Activated naive CD8-positive, alpha-beta T cell treated with anti-CD3 and anti-CD28 coated beads, Interleukin-2, amount 50 U/mL, for 16 hours (primary cell): ENCODE measurements at places on chromosomes 11 and 22.

DNA sequence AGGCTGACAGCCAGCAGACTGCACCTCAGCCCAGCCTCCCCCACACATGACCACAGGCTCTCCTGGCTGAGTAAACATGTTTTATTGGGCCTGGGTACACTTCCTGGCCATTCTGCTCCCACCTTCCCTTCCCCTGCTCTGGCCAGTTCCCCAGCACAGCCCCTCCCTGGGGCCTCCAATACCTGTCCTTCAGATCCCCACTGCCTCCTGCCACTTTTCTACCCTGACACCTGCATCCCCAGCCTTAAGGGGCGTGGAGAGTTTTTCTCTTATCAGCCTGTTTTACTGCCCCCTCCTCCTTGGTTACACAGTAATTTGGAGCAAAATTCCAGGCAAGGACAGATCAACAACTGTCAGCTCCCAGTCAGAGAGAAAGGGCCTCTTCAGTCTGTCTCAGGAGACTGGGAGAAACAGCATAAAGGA, at the start of gene ISX:
Gene ISX, plus strand, starts transcription at position 363 of the 423 bp plus-strand sequence. CDS start 930 bp downstream, outside the sequence.
- no peak for DNase-seq

DNA sequence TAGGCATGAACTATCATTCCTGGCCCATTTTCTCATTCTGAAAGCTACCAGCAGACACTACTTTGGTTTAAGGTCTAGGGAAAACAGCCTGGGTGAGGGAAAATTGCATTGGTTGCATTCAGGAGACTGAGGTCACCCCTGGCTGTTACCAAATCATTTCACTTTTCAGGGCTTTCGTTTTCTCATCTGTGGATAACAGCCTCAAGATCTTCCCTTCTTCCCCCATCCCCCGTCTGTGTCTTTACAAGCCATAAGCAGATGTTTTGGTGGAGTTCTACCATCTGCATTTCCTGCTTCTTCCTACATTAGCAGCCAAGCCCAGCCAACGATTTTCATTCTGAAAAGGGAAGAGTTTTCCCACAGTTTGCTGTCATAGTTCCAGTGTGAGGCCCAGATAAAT, 130.4 kb downstream of the HIPK3 start:
- no peak for DNase-seq

DNA sequence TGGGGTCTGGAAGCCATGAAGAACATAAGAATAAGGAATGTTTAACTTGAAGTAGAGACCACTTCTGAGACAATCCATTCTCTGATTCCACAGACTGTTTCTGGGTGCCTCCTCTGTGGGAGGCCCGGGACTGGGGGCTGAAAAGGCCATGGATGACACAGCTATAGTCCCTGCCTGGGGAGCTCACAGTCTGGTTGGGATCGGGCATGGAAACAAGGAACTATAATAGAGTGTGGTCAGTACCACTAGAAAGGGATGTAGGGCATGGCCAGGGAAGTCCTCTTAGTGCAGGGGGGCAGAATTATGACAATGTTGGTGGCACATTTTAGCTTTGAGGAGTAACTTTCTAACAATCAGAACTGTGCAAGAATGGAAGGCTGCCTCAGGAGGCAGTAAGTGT, 9.2 kb upstream of the KCNE3 start:
- no peak for DNase-seq

GRCh38 chr11:92391364-92391763, 166.7 kb downstream of the FAT3 start:
- DNase-seq = no peak

- peak; percentile 16 for DNase-seq
These were observed 154.6 kb downstream of the MAML2 start for GRCh38 chr11:96188243-96189006.

DNA sequence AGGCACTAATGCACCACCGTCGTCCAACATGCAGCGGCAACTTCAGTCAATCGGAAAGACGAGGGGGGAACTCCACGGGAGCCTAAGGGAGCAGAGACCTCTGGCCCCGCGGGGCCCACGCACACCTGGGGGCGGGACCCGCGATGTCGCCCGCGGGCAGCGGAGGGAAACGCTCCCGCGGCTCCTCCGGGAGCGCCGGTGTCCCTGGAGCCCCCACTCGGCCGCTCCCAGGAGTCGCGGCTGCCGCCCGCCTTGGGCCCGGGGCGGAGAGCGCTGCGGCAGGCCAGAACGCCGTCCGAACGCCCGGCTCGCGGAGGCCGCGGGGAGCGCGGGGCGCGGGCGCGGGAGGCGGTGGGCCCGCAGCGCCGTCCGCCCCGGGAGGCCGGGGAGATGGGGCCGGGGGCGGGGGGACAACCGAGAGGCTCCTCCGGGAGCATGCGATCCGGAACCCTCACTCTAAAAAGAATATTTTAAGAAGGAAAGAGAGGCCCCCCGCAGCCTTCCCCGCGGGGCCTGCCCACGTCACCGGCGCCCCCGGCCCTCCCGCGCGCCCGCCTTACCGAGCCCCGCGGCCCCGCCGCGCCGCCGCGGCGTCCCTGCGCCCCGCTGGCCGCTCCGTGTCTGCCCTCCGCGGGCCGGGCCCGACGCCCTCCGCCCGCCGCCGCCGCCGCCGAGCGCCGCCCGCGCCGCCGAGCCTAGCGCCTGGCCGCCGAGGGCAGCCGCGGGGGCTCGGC, 86.6 kb upstream of the ARHGAP32 start:
- no peak for DNase-seq

GRCh38 chr11:19290356-19290755, 49.6 kb upstream of the E2F8 start:
- no peak for DNase-seq

DNA sequence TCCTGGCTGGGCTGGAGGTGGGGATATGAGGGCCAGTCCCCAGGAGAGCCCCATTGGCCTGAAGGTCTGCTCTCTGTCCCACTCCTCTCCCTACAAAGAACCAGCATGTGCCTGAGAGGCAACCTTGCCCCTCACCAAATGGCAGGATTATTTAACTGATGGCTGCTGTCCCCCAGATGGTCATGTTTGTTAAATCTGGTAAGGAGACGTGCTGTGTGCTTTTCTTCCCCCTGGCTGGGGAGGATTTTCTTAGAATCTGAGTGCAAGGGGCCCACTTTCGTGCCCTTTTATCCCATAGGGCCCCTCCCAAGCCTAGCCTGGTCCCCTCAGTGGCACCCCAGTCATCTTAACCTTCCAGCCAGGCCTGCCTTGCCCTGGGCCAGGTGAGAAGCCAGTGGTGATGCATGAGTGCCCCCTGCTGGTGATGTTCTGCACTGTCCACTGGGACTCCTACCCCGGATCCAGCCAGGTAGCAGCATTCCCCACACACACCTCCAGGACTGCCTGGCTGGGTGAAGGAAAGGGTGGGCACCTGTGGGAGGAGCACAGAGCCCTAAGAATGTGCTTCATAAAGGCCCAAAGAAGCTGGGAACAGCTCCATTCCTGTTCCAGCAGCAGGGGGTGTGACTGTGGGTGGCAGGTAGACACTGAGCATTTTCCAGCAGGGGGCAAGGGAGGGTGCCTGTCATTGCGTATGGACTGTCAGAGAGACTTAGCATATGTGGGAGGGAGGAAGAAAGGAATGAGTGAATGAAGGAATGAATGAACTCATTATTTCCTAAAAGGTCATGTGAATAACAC, 28.9 kb downstream of the MFNG start:
- DNase-seq = peak; percentile 73

- DNase-seq = no peak
These were observed 46.5 kb upstream of the THY1 start for GRCh38 chr11:119469506-119469905.

DNA sequence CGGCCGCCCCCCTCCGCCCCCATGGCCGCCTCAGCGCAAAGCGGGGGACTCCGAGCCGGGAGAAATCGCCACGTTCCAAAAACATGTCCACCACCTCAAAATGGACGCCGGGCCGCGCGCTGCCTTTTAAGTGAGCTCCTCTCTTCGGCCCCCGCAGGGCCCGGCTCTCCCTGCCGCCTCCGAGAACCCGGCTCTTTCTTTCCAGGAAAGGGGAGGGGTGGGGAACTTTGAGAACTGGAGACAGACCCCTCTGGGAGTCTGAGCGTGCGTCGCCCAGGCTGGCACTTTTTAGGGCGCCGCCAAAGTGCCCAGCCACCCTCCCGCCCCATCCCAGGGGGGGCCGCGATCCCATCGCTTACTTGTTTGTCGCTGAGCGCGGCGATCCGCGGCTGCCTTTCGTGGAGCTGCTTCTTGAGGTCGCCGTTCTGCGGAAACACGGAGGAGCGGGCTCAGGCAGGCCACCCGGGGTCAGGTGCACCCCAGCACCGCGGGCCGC, 1.6 kb downstream of the PHF21B start:
- no peak for DNase-seq

DNA sequence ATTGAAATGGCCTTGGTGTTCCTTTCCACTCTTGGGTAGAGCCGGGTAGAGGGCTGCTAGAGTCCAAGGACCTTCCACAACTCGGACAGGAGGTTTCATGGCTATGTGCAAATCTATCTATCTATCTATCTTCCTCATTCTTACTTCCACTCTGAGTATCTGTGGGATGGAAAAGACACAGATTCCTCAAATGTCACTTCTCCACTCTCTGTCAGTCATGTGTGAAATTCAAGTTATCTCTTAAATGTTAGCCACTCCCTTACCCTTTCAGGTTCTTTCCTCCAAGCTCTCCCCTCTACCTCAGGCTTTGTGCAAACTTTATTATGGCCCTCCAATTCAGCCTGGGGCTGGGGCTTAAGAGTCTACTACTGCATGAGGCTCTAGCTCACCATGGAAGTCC, 84.3 kb downstream of the GDPD4 start:
- DNase-seq = no peak

- no peak for DNase-seq
These were observed 68.7 kb downstream of the SCN3B start for GRCh38 chr11:123585706-123586105.

GRCh38 chr22:35308480-35309021, 8.9 kb downstream of the TOM1 start:
- no peak for DNase-seq

GRCh38 chr11:24965748-24966147, 468.9 kb downstream of the LUZP2 start:
- no peak for DNase-seq

- no peak for DNase-seq
These were observed 21.4 kb upstream of the CRTAM start for GRCh38 chr11:122816761-122817520.

GRCh38 chr11:47667555-47667954, 25.2 kb upstream of the MTCH2 start:
- no peak for DNase-seq

GRCh38 chr11:43922744-43923405, 19.6 kb upstream of the C11orf96 start:
- no peak for DNase-seq

GRCh38 chr22:49070501-49070900, 757.2 kb downstream of the BRD1 start:
- DNase-seq = no peak

GRCh38 chr11:7590529-7590928, 76.7 kb downstream of the PPFIBP2 start:
- DNase-seq = no peak

GRCh38 chr11:85809863-85810262, 1.1 kb downstream of the SYTL2 start:
- DNase-seq = no peak

- no peak for DNase-seq
These were observed 860 bp downstream of the TMEM184B start for GRCh38 chr22:38271927-38272372.

DNA sequence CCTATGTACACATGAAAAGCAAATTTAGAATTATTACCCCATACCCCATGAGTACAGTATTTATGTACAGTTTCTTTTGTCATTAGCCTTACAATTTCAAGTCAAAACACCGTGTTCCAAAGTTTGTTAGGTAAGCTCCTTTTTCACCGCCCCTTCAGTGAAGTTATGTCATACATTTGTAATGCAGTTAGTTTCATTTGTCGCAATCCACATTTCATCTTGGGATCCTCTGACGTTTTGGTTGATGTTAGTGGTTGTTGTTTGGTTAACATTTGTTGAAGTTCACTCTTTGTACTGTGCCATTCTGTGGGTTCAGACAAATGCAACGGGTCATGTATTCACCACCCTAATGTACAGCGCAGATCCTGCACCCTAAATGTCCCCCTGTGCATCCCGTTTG, 45.2 kb downstream of the ARHGEF12 start:
- no peak for DNase-seq

DNA sequence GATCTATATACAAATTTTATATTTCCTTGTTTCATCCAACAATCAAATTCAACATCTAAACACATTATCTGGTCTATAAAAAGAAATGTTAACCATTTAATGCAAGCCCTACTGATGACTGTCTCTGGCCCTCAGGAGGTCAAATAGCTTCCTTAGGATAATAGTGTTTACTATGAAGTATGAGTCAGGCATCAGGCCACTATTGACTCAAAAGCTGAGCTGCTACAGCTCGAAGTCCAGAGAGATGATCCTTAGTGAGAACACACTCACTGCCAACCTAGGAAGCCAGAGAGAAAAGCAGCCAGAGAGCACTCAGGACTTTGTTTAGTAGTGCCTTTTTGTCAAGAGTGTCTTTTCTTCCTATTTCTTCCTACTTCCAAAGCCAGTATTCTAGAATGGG, 171.8 kb downstream of the SOX6 start:
- DNase-seq = no peak

GRCh38 chr11:8361206-8361605, 97.5 kb upstream of the LMO1 start:
- no peak for DNase-seq

DNA sequence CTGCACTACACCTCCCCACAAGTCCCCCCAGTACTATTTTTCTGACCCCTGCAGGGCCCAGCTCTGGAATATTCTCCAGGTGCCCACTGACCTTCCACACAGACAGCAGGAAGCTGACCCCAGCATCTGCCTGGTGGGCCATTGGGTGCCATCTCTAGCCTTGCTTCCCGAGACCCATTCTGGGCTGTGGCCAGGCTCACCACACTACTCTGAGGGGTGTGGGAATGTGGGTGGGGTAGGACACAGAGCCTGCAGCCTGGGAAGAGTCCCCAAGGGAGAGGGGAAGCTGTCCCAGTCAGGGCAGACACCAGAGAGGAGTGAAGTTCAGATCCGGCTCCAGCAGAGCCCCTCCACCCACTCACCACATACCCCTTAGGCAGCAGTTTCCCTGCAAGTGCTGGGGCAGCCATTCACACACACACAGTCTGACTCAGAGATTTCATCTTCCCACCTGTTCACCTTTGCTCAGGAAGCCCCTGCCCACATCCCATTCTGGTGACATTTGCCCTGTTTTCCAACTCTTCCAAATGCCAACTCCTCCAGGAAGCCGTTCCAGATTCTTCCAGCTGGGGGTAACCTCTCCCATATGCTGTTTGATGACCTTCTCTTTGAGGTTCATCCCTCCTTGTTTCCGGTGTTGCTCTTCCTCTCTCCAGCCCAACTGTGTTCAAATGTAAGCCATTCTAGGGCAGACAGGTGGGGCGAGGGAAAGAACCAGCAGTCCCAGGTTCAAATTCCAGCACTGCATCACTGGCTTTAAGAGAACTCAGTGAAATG, 1.9 kb downstream of the SLCO2B1 start:
- DNase-seq = no peak
